Putamen (tissue), 1 donor: ENCODE measurements at places on chromosomes 11 and 22.

DNA sequence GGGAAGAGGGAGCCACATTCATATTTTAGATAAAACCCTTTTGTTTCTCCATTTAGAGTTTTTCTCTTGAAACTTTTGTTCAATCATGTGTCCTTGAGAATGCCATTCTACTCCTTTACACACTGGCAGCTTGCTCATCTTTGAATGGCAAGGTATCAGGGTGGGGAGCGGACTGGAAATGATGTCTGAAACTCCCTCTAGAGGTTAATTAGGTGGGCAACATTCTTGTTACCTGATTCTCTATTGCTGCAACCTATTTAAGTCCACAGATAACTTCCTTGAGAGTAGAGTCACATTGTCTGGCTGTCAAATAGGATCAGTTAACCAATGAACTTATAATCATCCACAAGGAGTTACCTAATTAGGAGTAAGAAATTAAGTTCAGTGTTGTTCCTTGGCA, 533.6 kb upstream of the API5 start:
- DNase-seq: no peak

- no peak for DNase-seq
Measured at GRCh38 chr22:46813816-46814597, 51.6 kb downstream of the TBC1D22A start.

DNA sequence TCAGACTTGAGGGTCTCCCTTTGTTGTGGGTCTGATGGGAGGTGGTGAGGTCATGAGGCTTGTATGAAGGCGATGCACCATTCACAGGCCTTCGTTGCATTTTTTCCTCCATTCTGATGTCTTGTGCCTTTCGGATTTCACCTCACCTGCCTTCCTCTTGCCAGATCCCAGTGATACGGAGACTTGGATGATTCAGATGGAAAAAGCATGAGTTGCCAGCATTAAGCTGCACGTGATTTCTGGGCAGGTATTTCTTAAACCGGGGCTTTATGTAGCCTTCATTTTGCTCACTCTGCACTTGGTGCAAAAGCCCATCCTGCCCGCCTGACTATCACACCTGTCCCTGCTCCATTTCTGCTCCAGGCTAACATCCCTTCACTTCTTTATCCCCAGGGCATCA, 216.7 kb downstream of the SNX19 start:
- DNase-seq: no peak

GRCh38 chr11:15806217-15806616, 550.1 kb downstream of the SOX6 start:
- no peak for DNase-seq

- no peak for DNase-seq
Measured at GRCh38 chr11:67288198-67288451, 978 bp upstream of the ANKRD13D start.

GRCh38 chr11:102240502-102240901, 76.8 kb upstream of the BIRC3 start:
- DNase-seq: no peak

DNA sequence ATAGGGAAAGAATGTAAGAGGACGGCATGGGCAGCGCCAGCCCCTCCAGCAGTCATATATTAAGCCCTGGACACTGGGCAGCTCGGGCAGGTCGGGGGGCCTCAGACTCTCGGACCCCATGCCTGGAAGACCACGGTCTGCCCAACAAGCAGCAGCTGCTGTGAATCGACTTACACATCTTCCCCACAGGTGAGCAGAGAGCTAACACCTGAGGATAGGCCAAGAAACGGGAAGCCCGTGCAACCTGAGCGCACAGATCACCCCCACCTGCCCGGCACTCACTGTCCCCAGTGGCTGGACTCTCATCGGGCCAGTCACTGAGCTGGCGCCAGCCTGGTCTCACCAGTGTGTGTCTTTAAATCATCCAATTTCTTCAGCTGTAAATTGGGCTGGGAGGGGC, 4.7 kb upstream of the TCF20 start:
- DNase-seq: no peak

DNA sequence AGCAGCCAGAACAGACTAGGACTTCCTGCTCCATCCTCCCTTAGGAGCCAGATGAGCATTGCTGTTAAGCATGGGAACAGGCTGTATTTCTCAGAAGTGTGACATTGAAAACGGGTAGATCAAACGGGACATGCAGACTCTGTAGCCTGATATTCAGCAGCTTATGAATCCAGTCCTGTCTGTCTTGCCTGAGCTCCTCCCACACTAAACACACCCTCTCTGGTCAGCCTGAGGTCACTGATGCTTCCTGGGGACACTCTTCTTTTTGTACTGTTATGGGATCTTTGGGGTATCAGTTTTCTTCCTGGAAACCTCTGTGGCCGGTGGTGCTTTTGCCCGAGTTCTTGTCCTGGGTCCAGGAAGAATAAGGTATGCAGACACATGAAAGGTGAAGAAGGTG, 35.8 kb downstream of the C11orf91 start:
- no peak for DNase-seq

DNA sequence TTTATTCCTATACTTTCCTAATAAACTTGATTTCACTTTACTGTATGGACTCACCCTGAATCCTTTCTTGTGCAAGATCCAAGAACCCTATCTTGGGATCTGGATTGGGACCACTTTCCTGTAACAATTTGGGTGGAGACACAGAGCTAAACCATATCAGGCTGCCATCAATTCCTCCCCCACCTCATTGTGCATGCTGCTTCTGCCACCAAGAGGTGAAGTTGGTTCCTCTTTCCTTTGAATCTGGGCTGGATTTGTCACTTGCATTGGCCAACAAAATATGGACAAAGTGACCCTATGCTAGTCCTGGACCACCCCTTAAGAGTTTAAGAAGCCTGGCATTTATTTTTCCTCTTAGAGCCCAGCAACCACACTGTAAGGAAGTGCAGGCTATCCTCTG, 39.4 kb upstream of the CEP295 start:
- no peak for DNase-seq

GRCh38 chr11:60926500-60926899, 2.2 kb downstream of the TMEM132A start:
- DNase-seq: no peak

DNA sequence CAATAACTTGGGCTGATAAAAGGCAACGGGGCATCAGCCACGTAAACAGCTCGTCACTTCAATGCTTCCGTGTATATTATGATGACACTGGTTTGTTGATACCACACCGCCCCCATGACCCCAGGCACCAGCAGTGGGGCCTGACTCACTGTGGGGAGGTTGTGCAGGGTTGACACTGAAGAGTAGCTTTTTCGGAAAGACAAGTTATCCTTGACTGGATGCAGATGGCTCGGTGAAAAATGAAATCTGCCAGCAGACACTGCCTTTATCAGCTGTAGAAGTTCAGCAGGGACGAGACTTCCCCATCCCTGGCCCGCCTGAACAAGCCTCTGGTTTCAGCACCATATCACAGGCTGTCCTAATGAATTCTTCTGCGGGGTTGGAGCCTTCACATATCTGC, 55.6 kb downstream of the WT1 start:
- no peak for DNase-seq

- DNase-seq: no peak
Measured at GRCh38 chr22:45686836-45687235, 15.2 kb downstream of the ATXN10 start.

DNA sequence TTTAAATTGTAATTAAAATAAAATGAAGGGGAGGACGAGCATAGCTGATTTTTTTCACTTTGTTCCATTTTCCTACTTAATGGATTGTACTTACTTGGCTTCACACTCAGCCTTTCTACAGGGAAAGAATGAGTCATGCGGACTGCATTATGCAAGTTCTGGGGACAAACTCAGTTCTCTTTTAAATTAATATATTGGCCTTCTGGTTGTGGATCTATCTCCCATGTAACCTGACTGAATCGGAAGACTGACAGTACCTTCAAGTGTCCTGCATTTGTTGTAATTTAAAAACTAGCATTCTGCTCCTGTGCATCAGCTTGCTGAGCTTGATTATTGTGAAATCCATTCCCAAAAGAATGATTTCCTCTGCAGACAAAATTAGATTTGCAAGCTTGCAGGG, 12.2 kb downstream of the OR8D1 start:
- DNase-seq: peak; percentile 14

DNA sequence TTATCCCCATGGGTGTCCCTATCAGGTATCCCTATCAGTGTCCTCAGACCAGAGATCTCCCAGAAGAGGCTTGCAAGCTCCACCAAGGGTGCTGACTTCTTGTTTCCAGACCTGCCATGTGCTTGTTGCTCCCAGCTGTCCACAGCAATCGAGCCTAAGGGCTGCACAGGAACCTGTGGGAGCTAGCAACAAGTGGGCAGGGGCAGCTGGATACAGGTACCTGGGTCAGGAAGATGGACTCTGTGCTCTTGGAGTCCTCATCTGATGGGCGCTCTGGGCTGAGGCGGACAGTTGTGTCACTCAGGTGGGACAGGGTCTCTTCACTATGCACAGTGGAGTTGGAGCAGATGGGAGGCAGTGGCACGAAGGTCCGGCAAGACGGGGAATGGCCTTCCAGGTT, 99.2 kb downstream of the RNF169 start:
- DNase-seq: no peak

GRCh38 chr11:76768088-76768908, 14.9 kb upstream of the TSKU start:
- DNase-seq: no peak

DNA sequence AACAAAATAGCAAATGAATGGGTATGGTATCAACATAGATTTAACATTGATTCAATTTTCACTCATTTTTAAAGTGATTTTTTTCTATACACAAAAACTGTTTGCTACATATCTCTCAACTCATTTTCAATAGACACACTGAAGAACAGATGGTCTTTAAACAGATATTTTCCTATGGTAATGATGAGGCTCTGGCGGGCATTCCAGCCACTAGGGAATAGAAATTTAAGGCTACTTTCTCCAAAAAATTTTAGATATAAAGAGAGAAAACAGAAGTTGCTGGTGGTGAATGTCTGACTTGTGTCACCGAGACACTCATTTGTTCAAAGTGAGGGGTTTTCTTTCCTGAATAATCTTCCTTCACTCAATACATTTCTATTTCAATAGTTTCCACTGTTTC, 693.0 kb downstream of the ETS1 start:
- no peak for DNase-seq

- DNase-seq: no peak
Measured at GRCh38 chr11:123241294-123241693, 46.2 kb upstream of the CLMP start.

GRCh38 chr11:76236092-76236999, 30.0 kb upstream of the WNT11 start:
- no peak for DNase-seq

DNA sequence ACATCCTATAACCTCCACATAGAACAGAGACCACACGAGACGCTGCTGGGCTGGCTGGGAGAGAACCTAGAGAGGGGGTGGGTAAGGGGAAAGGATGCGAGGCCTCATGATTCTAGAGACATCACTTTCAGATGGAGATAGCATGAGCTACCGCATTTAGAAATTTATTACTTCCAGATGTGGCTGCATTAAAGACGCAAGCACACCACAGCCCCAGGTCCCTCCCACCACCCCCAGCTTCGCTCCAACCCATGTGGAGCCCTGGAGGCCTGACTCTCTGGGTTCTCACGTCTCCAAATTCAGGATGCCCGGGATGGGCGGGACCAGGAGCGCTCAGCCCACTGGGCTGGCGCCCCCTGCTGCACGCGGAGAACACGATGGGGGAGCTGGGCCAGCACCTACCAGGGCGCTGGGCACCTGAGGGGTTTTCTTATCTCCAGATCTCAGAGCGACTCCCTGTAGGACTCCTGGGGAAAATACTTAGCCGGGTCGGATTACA, 13.6 kb downstream of the MRPL21 start:
- no peak for DNase-seq

DNA sequence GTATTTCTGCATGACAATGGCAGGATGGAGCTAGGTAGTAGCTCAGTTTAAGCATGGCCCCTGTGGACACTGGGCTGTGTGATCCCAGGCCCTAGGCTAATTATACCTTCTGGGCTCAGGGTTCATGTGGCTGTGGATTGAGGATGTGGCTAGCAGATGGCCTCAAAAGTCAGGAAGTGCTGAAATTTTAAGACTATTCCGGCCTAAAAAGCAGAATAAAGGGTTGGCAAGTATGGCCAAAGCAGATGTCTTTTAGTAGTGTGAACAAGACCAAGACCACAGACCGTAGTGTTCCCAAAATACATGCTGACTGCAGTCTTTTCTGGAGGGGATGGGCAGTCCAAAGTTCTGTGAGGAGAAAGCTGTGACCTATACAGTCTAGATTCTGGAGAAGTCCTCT, 115.7 kb upstream of the RAG2 start:
- DNase-seq: peak; percentile 29

DNA sequence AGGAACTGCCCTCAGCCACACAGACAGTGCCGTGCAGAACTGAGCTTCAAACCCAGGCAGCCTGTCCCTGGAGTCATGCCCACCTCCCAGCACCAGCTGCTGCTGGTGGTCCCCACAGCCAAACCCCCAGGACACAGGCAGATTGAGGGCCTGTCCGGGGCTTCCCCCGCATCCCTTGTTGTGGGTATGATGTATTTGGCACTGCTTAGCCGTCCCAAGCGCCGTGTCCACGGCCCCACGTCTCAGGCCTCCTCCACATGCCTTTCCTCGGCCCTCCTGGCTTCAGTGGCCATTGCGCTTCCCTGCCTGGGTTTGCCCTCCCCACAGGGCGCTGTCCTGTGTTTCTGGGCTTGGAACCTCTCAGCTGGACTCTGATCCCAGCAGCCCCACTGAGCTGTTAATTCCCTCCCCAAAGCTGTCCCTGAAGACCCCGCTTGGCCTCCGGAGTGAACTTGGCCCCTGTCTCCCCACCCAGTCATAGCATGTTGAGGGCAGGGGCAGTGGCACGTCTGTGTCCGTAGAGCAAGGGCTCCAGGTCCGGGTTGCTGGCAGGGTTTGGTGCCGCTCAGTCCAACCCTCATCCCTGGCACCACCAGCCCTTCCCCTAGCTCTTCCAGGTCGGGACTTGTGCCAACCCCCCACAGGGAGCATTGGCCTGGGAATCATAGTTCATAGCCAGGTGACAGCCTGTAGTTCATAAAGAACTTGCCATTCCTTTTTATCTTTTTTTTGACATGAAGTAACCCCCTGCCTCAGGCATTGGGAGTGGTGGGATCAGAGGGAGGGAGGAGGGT, 34.5 kb upstream of the TEF start:
- DNase-seq: no peak

DNA sequence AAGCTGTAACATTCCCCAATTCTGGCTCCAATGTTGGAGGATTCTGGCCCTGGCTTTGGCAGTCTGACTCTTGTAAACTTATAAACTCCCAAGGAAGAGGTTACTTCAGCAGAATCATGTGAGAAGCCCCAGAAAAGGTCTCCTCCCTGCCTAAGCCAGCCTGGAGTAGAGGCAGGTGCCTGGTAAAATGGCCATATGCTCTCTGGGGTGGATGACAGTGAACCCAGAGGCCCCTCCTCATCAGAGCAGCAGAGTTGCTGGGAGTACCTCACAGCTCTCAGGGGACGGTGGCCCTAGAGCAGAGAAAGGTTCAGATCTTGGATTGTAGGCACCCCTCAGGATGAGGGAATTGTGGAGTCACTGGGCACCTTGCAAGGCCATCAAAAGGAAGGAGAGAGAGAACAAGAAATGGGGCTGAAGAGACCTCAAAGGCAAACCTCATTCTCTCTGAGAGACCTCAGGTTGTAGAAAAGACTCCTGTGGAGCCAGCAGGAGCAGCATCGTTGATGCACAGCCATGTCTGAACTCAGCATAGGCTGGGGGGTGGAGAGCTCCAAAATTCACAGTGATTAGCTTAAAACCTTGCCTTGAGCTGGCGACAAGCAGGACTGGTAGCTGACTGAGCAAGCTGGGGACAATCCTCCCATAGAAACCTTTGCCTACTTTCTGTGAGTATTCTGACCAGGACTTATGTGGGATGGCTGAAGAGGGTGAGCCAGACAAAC, 4.9 kb upstream of the P2RY6 start:
- DNase-seq: no peak

GRCh38 chr11:69726019-69726418, 22.2 kb upstream of the FGF19 start:
- DNase-seq: no peak
